Stimulated activated CD4-positive, alpha-beta T cell treated with anti-CD3 and anti-CD28 coated beads, Interleukin-4, amount 100 ng/mL, for 48 hours (primary cell): ENCODE measurements at places on chromosomes 3 and 15.

DNA sequence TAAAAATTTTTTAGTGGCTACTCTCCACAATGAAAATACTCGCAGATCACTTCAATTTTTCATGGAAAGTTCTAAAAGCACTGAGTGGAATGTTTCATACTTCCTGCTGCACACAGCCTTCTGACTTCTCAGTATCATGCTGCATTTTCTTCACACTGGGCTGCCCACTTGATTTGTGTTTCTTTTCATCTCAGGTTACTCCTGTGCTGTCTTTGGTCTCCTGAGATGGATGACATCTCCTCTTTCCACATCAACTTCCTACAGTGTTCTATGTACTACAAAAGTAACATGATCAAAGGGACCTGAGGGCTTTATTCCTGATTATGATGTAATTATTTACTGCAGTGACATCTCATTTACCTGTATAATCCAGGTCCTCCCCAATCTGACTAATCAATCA lies 927.7 kb downstream of the ROBO2 start:
- no peak for DNase-seq

GRCh38 chr15:57060799-57061198 lies 142.4 kb downstream of the TCF12 start:
- no peak for DNase-seq

GRCh38 chr3:144344925-144345548 lies 373.4 kb downstream of the DIPK2A start:
- DNase-seq, result no peak

DNA sequence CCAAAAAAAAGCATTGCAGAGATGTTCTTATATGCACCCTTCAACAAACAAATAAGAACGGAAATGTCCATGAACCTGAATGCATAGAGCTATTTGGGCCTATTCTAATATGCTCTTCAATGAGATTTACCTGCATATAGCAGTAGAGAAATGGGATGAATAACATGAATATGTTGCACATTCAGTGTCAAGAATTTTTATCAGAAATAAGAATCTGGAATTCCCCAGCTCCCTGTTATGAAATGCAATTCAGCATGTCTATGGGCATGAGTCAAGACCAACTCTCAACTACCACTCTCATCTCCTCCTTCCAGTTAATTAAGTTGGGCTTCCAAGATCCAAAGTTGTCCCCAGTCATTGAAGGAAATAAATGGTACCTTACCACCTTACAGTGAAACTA lies 133.7 kb upstream of the ALCAM start:
- DNase-seq, result no peak

- DNase-seq, result no peak
These were observed 9.0 kb upstream of the LRRFIP2 start for GRCh38 chr3:37183375-37183831.

DNA sequence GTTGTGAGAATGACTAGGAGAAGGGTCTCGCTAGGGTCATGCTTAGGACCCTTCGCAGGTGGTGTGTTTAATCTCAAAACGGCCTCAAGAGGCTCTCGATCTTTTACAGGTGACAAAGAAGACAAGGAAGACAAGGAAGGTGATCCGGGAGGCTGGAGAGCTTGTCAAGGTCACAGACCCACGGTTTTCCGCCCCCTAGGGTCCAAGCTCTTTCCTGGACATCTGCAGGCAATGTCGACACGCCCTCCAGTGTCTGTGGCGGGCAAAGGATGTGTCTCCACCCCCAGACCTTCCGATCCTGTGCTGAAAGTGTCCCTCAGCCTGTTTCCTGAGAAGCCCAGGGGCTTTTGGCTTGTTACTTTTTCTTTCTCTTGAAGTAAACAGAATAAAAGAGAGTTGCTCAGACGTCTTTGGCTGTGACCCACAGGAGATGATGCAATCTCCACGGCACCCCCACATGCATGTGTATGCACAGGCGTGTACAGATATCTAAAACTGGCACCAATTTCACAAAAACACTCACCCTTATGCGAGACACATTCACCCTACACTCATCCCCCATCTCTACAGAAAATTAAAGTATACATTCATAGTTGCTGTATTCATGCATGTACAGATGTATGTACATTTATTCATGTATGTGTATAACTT lies 108.8 kb downstream of the KLF13 start:
- peak; percentile 73 for DNase-seq

GRCh38 chr15:31296646-31297574 lies 29.7 kb upstream of the KLF13 start:
- no peak for DNase-seq

DNA sequence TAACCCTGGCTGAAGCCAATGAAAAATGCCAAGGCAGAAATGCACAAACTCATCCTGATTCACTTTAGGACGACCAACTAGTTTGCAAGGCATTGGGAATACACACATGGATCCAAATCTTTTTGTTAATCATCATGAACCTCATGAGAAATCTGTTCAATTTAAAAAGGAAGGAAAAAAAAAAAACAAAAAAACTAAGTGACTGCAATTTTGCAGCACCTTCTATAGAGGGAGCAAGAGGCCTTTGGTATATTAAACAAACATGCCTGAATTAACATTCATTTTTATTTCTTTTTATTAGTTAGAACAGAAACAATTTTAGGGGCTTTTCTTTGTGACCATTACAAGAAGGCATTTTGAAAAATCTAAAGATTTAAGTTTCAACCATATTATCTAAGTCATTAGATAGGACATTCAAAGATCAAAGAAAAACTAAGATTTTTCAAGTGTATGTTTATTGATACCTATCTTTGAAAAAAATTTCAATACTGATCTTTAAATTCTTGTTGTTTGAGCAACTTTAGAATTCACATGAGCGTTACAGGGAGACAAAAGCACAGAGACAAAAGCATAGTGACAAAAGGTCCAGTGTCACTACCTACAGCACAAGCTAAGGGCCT lies 182.4 kb downstream of the CBLB start:
- no peak for DNase-seq

DNA sequence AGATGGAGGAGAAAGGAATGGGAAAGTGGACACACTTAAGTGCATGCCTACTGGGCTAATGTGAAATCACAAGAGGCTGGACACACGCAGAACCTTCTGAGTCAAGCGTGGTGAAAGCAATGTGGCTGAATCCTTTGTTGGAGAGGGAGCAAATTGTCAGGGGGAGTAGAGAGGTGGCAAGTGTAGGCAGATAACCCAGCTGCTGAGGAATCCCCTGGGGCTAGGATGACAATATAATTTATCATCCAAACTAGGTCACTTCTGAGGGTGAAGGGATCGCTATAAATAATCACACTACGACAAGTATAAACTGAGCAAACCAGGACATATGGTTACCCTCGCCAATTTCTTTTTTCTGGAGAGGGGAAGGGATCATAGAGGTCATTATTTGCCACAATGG lies 28.7 kb downstream of the TAMM41 start:
- no peak for DNase-seq

GRCh38 chr15:87269566-87269965 lies 987.0 kb downstream of the NTRK3 start:
- DNase-seq, result no peak

DNA sequence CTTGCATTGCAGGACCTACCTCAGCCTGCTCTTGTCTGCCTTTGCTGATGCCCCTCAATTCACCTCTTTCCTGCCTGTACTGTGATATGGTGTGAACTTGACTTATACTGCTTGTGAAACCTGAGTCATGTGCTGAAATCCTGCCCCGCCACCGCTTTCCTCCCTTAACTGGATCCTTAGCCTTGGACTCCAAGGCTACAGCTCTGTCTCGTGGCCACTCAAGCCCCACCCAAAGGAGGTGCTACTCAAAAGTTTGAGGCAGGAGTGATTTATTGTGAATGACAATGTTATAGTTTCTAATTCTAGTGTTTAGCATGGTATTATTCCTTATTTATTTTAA lies 56.1 kb downstream of the MYZAP start:
- DNase-seq, result no peak

- DNase-seq, result peak; percentile 27
These were observed 33.9 kb downstream of the GRK7 start for GRCh38 chr3:141796889-141797781.

GRCh38 chr3:160480931-160481330 lies 31.3 kb upstream of the TRIM59 start:
- no peak for DNase-seq

DNA sequence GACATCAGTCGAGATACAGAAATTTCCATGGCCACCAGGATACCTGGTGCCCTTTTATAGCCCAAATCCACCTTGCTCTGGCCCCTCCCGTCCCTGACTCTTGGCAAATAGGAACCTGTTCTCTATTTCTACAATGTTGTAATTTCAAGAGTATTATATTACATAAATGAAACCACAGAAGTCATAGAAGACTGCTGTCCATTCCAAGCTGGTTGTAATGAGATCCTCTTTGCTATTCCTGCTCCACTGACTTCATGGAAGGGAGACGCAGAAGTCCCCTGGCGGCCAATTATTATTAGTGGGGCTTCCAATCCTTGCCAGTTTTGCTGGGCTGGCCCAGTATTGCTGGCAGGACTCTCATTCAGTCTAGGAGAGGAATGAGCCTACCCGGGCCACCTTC lies 26.6 kb downstream of the DCP1A start:
- no peak for DNase-seq

GRCh38 chr15:31333820-31334219 lies 7.2 kb downstream of the KLF13 start:
- DNase-seq, result no peak

DNA sequence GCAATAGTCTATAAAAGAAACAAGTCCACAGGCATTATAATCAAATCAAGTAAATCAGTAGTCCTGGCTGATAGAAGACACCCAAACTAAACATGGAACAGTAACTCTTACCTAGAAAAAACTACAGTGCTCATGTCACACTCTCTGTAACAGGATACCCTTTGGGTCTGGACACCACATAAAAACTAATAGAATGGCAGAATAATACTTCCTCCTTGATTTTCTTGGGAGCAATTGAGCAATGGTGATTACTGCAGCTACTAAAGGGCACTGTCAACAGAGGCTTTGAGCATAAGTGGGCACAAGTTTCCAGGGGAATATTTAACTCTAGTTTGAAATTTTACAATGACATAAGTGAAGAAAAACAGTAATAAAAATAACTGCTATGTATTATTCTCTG lies 59.5 kb downstream of the GLB1 start:
- DNase-seq, result no peak

DNA sequence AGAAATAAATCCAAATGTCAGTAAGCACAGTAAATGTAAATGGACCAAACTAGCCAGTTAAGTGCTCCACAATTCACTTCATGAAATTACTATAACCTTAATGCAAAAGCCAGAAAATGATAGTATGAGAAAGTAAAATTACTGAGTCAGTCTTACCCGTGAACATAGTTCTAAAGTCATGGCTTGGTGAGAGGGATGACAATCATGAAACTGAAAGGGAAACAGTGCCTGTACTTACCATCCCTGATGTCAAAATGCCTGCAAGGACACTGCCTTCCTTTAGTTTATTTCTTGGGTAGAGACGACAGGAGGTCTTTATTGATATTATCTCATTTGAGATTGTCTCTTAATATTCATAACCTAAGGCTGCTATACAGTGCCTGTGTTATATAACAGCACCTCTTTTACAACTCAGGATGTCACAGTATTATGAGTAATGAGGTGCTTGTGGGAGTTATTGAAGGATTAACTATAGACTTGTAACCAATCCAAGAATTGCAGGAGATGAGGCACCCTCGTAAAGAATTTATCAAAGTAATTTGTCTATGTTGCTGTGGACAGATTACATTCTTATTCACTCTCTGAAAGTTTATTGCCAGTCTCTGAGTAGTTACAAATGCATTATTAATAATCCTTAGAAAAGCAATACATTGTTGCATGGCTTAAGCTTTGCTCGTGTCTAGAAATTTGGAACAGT lies 142.9 kb upstream of the BFSP2 start:
- DNase-seq, result no peak

- DNase-seq, result no peak
These were observed 2.6 kb downstream of the ZNF80 start for GRCh38 chr3:114234745-114235144.

- no peak for DNase-seq
These were observed 290.8 kb downstream of the UBE2E2 start for GRCh38 chr3:23493889-23494288.

- no peak for DNase-seq
These were observed 923.1 kb downstream of the TBL1XR1 start for GRCh38 chr3:176274161-176274560.

DNA sequence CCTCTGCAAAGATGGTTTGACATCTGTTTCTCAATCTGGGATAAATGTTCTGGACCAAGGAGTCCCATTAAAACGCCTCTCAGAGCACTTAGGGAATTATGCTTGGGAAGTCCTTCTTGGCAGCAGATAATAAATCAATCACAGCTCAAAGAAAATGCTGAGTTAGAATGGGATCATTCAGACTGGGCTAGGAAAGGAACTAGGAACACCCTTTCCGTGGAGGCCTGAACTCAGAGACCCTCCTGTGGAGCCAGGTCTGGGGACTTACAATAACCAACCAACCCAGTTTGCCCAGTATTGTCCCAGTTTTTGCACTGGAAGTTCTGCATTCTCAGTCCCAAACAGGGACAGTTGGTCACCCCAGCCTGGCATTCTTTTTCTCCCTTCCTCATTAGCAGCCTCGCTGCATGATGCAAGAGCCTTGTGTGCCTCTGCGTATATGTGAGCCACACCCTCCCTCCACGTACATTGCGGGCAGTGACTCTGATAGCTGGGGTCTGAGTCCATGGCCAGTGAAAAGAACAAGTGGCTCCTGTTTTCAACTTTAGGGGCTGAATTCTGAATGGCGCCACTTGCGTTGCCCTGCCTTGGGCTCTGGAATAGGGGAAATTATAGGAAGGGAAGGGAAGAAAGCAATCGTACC lies 88.7 kb downstream of the SEMA5B start:
- no peak for DNase-seq

DNA sequence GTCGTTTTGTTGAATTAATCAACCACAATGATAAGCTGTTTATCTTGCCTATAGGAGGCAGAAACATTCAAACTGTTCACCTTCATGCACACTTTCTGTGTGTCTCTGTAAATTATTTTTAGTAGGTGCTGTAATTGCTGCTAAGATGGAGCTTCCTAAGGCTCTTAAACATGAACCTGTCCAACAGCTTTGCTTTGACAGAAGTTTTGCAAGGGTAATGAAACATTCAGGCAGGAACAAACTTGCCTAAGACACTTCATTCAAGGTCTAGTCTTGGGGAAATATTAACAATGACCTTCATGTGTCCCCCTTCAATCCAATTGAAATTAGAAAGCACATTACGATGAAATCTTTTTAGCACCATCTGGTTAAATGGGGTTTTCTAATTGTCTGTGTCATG lies 156.1 kb downstream of the DIPK2A start:
- no peak for DNase-seq

GRCh38 chr3:85180-85579 lies 111.4 kb upstream of the CHL1 start:
- no peak for DNase-seq

GRCh38 chr3:172347895-172348679 lies 100.2 kb downstream of the GHSR start:
- no peak for DNase-seq

DNA sequence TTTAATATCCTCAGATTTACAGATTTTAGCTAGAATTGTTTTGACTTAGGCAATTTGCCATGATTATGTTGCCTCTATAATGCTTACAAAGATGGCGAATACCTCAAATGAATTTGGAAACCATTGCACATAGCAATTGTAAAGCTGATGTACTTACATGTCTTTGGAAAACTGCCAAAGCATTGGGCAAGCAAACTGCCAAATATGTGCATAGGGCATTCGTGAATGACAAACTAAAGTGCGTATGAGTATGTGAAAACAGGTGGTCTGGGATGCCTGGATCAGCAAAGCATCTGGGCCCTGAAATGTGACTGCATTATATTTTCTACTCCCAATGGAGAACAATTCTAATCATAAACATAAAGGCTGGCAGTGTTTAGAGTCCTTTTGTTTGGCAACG lies 445.3 kb upstream of the ROBO1 start:
- no peak for DNase-seq

- no peak for DNase-seq
These were observed 23.1 kb upstream of the MTHFS start for GRCh38 chr15:79919749-79920511.
